Ovary (tissue), 10 donors: ENCODE measurements at places on chromosomes 2 and 18. TPM values are rescaled to one million over a fixed set of nuclear protein-coding genes. Genes with fewer than 3 reads are reported as not detected.

Gene SPR
- total RNA-seq, result 16.1 TPM

Gene CLEC4F
- 0.38 TPM for total RNA-seq

Gene ERMN
- total RNA-seq, result not detected

Gene PSMA8
- not detected for total RNA-seq

Gene FSHR
- total RNA-seq, result 0.65 TPM

Gene PARD6G
- total RNA-seq, result 14.9 TPM

Gene DOCK10
- 42.5 TPM for total RNA-seq

Gene ADCYAP1
- not detected for total RNA-seq

Gene EGR4
- not detected for total RNA-seq

Gene SMYD5
- total RNA-seq, result 26.1 TPM

Gene FTCDNL1
- 1.7 TPM for total RNA-seq

Gene ANKMY1
- total RNA-seq, result 24.2 TPM

DNA sequence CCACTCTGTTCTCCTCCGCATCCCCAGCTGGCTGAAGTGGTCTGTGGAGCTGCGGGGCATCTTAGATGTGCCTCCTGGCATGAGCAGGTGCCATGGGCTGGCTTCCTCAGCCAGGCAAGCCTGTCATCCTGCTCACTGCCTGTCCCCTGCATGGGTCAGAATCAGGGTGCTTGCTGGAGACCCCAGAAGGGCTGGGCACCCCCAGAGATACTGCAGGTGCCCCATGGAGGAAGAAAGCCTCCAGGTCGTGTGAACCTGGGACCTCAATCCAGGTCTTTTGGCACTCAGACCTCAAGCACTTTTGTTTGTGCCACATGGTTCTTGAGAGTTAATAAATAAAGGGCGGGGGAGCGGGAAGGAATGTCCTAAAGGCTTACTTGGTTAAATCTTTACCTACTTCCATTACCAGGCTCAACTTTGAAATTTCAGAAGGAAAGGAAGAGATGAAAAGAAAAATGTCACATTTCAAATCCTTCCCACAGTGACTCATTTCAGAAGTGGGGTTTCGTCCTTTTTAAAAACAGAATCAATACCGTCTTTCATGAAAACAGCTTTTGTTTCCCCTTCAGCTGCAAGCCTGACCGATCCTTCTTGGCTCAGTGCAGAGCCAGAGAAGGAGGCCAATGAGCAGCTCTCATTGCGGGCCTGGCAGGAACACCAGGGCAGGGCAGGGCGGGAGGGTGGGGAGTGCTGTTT is 69.9 kb downstream of the RHOB start:
- DNase-seq, result no peak

GRCh38 chr2:20633794-20634506 is 16.9 kb downstream of the HS1BP3 start:
- no peak for DNase-seq

- DNase-seq, result no peak
Measured at GRCh38 chr18:45666520-45666919, 51.2 kb downstream of the SLC14A2 start.

DNA sequence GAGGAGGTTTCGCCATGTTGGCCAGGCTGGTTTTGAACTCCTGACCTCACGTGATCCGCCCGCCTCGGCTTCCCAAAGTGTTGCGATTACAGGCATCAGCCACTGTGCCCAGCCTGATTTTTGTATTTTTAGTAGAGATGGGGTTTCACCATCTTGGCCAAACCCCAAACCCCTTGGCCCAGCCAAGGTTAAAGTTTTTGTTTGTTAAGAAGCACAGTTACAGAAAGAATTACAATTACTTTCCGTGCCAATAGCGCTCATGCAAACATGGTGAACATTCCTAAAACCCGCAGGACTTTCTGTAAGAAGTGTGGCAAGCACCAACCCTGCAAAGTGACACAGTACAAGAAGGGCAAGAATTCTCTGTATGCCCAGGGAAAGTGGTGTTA is 26.1 kb downstream of the ITSN2 start:
- DNase-seq, result no peak

- no peak for DNase-seq
Measured at GRCh38 chr2:33412920-33413319, 63.5 kb upstream of the RASGRP3 start.

GRCh38 chr2:154697418-154698252 is 860 bp upstream of the KCNJ3 start:
- DNase-seq, result peak; percentile 11

DNA sequence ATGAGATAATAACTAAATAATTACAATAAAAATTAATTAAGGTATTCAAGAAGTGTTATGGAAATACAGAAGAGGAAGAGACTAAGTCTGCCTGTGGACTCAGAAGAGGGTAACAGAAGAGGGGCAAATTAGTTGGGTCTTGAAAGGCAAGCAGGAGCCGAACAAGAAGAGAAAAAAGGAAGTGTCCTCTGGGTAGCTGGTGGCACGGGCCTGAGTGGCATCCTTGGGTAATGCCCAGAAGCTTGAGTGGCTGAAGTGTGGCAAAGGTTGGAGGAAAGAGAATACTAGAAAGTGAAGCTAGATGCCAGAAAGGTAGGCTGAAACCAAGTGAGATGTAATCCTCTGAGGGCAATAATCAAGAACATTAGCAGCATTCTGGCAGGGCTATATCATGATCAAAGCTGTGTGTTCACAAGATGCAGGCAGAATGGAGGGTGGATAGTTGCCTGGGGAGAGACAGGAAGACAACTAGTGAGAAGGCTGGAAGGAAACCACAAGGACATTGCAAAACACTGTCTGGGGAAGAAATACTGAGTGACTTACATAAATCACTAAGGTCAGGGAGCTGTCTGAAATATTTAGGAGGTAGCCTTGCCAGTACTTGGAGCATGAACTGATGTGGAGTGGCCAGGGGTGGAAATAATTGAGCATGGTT is 16.2 kb downstream of the DOCK10 start:
- DNase-seq, result no peak

GRCh38 chr2:95316466-95317122 is 19.4 kb downstream of the KCNIP3 start:
- DNase-seq, result no peak

- DNase-seq, result peak; percentile 93
Measured at GRCh38 chr18:35972197-35973000, at the start of gene RMP24. Gene RMP24, plus strand, starts transcription at chr18:35972679.

- no peak for DNase-seq
Measured at GRCh38 chr2:145723872-145724271, 1204.0 kb upstream of the ZEB2 start.

DNA sequence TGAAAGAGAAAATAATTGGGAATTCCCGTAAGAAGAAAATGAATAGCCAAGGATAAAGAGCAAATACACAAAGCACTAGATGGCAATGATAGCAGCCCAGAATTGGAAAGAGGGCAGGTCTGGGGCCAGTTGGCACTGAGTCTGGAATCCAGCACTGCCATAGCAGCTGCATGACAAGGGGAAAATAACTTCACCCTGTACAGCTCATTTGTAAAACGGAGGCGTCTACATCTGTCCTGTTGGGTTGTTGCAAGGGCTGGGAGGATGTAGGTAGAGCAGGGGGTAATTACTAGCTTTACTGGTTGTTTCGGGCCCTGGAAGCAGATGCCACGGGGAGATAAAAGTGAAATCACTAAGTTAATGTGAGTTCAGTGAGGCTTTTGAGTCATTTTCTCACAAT is 110.0 kb upstream of the RASGRP3 start:
- no peak for DNase-seq

- DNase-seq, result peak; percentile 62
Measured at GRCh38 chr2:201235860-201236811, 24.2 kb upstream of the CASP8 start.

GRCh38 chr2:25145803-25146202 is 22.6 kb downstream of the POMC start:
- no peak for DNase-seq

- DNase-seq, result no peak
Measured at GRCh38 chr2:46284796-46285195, 12.4 kb upstream of the EPAS1 start.

GRCh38 chr2:129008055-129008880 is 689.6 kb upstream of the HS6ST1 start:
- no peak for DNase-seq

DNA sequence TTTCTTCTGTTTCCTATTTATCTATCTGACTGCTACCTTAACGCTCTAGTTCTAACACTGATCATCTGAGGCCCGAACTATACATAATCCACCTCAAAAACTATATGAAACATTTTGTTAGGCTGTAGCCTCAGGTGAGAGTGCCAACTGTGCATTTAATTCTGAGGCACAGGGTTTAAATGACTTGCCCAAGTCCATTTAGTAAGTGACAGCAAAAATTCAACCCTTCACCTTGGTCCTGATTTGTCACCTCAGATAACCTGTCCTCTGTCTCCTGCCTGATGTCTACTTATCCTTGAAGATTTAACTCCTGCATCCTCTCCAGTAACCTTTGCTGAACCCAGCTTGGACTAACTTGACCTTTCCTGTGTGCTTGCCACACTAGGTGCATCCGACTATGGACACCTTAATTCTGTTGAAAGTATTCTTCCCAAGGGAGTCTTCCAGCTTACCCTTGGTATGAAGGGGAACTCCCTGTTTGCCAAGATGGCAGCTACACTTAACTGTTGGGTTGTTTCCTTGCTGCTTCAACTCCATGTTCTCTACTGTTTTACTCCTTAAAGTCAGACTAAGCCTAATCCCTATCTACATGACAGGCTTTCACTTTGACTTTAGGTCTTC is 23.5 kb downstream of the CD302 start:
- no peak for DNase-seq

- no peak for DNase-seq
Measured at GRCh38 chr2:179995741-179996515, 11.2 kb downstream of the CWC22 start.

DNA sequence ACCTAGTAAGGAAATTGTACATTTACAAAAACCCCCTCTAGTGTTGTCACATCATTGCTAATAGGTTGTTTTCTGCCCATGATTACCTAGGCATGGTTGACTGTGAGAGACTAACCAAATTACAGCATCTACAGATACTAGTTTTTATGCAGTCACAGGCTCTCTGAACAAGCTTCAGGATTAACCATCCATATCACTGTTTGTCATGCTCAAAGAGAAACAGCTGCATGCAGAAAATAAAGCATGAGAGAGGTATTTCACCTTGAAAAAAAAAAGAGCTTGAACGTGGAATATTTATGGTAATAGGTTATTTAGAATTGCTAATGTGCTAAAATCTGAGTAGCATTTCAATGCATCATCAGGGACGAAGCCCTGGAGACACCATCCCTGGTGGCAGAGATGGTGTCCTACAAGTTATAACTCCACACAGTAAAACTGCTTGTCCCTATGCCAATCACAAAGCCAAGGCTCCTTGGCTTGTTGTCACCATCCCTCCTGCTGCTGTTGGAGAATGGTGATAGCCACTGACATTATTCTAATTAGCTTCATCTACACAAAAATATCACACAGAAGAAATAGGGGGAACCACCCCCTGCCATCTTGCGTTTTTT is 5.4 kb downstream of the NEB start:
- no peak for DNase-seq

DNA sequence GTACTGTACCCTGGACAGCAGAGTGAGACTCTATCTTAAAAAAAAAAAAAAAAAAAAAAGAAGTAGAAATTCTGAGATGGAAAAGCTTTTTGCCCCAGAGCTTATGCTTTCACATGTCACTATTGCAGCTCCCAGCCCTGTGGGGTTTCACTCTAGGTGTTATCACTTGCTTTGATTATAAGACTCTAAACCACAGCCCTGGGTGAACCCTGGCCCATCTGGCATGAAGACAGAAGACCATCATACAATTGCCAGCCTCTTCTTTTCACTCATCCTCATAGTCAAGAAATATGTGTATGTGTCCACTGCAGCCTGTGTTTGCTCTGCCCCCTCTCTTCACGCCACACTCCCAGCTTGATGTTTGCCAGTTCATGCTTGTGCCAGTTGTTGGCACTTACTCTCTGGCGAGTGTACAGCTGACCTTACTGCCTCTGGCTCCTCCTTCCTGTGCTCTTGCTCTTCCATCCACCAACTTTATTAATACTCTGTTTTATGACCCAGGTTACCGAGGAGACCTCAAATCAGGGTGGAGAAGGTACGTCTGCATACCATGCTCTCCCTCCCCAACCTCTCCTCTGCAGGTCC is 136.7 kb upstream of the NCK2 start:
- no peak for DNase-seq

GRCh38 chr2:184756885-184757284 is 158.6 kb downstream of the ZNF804A start:
- no peak for DNase-seq

DNA sequence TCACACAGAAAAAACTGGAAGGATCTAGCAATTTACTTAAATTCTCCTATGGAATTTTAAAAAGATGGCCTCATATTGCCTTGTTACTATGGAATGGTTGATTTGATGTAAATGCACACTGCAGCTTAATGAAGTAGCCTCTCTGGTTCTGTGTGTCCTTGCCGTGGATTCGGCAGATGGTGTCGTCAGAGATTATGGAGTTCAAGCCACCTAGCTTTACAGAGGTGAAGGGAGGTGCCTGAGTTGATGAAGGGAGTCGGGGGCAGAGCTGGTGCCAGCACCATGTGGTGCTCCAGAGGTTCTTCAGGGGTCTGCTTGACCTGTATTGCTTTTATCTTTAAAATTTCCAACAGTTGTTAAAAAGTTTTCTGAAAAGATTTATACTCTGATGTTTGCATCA is 48.8 kb downstream of the ASAP2 start:
- no peak for DNase-seq

DNA sequence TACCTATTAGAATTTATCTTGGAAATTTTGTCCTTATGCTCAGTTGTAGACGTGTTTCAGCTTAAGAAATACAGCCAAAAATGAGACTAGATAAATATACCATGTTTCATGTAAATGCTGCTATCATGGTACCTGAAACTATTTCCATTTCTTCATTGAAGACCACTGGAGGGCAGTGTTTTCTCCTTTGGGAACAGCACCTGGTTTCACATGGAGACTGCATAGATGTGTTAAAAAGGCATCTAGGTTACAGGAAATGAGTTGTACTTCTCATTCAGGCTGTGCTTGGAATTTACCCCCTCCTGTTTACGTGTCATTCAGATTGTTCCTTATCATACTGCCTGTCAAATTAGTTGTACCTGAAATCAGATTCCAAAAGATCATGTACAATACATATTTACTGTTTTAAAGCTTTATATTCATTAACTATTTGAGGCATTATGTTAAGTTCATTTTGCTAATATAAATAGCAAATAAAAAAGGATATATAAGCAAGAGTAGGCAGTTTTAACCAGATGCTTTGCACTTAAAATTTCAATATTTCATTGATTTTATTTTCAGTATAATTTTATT is 57.3 kb upstream of the PSMD14 start:
- DNase-seq, result no peak

DNA sequence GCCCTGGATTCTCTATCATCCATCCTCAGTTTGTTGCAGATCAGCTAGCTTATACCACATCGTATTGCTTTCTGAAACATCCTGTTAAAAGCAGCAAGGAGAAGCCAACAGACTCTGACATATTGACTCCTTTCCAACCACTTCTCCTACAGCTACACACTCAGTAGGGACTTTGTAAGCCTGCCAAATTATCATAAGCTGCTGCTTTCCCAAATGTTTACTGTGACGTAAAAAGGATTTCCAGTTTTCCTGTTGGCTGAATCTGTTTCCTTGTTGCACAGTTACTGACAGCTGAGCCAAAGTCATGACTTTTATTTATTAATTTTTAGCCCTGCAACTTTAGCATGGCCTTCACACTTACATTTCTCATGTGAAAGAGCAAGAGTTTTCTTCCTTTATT is 294.3 kb downstream of the KCNJ3 start:
- no peak for DNase-seq
